MCF 10A (cell line): ENCODE measurements at places on chromosomes 6 and 20.

- peak; percentile 86 for DNase-seq
These were observed 71.8 kb upstream of the TMEM181 start for GRCh38 chr6:158488065-158488464.

GRCh38 chr6:9116026-9116425 is 680.7 kb upstream of the SLC35B3 start:
- no peak for DNase-seq

DNA sequence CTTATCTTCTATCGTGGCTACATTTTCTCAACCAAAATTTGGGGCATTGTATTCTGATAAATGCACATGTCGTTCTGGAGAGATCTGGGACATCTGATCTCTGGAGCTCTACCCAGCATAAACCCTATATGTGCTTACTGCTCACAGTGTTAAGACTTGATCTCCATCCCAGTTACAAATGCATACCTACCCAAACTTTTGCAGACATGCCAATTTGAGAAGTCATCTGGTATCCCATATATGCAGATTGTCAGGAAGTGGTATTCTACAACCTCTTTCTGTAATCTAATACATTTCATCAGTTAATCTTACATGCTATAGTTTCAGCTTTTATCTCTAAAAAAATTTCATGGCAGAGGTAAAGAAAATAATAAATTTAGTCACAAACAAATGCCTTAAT is 11.2 kb downstream of the BAG2 start:
- no peak for DNase-seq

- DNase-seq: no peak
These were observed 31.1 kb upstream of the SMAP1 start for GRCh38 chr6:70636596-70636995.

DNA sequence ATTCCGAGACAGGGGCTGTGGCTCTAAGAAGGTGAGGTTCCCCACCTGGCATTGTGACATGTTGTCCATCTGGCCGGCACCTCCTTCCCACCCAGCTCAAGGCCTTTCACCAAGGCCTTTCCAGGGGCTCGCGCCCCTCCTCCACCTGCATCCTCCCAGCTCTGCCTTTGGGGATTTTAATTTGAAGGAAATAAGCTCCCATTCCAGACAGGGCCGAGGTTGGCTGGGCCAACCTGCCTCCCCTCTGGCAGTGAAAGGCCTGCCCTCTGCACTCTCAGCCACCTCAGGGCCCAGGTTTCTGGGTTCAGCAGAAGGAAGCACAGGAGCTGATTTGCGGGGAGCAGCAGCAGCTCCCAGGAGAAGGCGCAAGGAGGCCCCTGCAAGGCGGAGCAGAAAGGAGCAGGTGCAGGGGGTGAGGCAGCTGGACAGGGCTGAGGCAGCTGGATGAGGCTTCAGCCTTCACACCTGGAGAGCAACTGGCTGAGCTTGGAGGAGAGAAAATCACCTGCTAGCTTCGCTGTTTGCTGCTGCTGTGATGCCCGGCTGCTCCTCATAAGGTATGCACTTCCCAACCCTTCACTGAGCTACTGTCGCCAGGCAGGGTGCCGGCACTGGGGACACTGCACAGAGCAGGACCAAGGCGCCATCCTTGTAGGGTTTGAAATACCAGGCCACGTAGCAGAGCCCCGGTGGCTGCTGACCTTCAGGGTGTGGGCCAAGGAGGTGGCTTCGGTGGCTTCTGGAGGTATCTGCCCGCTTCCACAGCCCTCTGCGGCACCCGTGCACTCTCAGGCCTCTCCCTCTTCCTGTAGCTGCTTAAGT is 147.0 kb downstream of the SYNDIG1 start:
- no peak for DNase-seq

GRCh38 chr6:147563472-147563871 is 55.0 kb downstream of the SAMD5 start:
- no peak for DNase-seq

DNA sequence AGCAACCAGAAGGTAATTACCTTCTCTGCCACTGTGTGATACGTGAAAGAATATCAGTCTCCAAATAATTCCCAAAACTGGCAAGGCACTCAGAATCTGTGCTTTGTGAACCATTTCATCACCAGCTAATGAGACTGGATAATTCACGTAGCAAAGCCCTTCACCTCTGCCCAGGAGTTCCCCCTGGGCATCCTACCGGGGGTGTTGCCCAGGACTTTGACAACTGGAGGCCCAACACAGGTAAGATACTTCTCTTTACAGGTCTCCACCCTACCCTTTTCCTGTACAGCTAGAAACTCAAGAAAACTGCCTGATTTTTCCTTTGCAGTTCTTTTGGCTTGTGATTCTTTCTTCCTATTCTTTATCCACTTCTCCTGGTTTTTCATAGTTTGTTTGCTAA is 2.7 kb upstream of the CD24 start:
- no peak for DNase-seq

DNA sequence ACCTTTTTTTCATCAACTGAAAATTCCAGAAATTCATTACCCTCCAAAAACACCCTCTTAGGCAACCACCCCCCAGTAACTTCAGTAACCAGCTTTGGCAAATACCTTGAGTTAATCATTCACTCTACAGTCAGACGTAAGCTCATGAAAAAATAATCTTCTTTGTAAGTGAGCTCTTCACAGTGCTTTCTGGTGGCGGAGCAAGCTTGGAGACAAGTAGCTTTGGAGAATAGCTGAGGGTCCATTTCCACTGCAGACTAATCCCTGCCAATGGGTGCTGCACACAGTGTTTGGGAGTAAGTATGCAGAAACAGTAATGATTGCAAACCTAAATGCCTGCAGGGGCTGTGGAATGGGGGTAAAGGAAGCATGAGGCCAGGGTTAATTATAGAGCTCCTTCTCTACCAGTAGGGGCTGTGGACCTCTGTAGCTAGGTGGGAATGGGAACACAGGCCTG is 56.8 kb upstream of the HINT3 start:
- DNase-seq: no peak

GRCh38 chr6:79687759-79688158 is 56.6 kb downstream of the SH3BGRL2 start:
- no peak for DNase-seq

GRCh38 chr20:37327748-37328147 is 18.2 kb upstream of the SRC start:
- DNase-seq: no peak

DNA sequence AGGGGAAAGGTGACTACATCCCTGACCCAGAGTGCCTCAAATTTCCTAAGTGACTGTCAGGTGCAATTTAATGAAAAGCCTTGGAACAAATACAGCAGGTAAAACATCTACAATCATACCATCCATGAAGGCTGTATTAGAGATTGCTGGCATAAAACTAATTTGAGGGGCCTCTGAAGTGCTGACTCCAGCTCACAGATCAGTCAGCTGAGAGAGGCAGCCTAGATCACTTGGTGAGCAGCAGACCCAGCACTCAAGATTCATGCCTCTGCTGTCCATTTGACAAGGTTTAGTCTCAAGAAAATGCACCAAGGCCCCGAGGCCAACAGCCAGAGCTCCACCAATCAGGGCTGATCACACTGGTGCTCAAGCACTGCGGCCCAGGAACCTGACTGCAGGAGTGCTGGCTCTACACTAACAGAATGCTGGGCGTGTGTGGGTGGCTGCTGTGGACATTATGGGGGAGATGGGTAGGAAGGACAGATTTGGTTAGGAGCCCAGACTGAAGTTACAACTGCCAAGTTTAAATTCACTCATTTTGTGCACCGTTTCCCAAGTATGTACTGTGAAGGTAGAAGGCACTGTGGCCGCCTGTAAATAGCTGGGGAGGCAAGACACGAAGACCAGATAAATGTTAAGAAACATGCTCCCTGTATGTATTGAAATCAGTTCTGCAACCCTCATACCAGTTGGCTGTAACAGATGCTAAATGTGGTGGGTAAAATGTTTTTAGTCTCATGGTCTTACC is 28.2 kb downstream of the SNX5 start:
- no peak for DNase-seq

- peak; percentile 66 for DNase-seq
These were observed 60.0 kb upstream of the BTN3A2 start for GRCh38 chr6:26304797-26305640.

GRCh38 chr6:41642960-41643898 is 5.0 kb downstream of the MDFI start:
- DNase-seq: no peak

GRCh38 chr6:121171879-121172278 is 162.4 kb downstream of the TBC1D32 start:
- DNase-seq: no peak

- DNase-seq: no peak
These were observed 608.4 kb upstream of the SYNCRIP start for GRCh38 chr6:86251106-86251505.

DNA sequence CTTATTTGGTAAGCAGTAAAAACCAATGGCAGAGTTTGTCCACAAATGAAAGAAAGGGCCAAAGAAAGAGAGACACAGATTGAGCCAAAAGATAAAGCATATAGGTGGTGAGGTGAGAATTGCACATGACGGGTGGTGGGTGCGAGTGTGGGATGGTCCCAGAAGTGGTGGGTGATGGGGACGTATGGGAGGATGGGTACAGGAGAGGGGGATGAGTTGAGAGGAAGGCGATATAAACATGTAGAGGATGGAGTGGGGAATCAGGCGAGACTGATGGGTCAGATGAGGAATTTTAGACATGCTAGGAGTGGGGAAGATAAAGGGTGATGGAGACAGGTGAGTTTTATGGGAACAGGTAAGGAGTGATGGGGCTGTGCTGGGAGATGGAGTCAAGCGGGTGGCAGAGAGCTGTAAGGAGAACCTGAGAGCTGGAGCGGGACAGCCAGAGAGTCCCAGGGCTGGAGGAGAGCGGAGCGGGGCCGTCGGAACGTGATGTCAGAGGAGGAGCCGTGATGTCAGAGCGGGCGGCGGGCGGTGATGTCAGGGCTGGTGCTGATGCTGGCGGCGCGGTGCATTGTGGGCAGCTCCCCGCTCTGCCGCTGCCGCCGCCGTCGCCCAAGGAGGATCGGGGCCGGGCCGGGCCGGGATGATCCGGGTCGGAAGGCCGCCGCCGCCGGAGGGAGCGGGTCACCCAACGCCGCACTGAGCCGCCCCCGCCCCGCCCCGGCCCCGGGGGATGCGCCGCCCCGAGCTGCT is at the start of gene TTBK1:
Gene TTBK1, plus strand, starts transcription at position 574 of the 756 bp plus-strand sequence. CDS start 3,180 bp downstream, outside the sequence.
- no peak for DNase-seq

DNA sequence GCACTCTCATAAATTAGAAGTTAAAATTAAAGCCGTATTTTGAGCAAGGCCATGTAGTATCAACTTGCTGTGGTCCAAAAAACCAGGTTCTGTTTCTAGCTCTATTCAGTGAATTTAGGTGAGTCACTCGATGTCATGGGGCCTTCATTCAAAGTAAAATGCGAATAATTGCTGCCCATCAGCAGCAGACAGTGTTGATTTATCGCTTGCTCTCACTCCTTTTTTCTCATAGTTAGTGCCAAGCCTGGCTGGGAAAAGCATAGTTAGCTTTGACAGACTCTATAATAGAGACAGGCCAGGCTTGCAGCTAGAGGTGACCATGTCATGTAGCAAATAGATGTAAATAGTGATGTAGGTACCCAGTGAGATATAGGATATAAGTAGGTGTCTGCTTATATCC is 136.0 kb downstream of the EDN1 start:
- DNase-seq: no peak

DNA sequence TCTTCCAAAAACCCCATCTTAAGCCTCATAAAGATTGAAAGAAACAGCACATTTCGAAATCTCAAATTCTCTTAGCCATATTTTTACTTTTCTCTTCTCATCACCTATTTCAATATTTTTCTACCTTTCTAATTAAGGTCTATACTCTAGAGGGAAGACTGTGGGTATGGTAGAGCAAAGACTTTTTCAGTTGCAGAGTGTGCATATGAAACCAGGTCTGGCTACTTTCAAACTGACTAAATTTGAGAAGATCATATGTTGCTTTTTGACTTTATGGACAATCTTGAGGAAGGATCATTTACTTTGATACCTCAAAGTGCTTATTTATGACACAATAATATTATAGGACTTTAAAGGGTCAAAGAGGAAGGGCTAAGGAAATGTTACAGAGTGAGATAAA is 20.7 kb downstream of the FILIP1 start:
- no peak for DNase-seq

- no peak for DNase-seq
These were observed 98.2 kb downstream of the THBS2 start for GRCh38 chr6:169155481-169155880.

DNA sequence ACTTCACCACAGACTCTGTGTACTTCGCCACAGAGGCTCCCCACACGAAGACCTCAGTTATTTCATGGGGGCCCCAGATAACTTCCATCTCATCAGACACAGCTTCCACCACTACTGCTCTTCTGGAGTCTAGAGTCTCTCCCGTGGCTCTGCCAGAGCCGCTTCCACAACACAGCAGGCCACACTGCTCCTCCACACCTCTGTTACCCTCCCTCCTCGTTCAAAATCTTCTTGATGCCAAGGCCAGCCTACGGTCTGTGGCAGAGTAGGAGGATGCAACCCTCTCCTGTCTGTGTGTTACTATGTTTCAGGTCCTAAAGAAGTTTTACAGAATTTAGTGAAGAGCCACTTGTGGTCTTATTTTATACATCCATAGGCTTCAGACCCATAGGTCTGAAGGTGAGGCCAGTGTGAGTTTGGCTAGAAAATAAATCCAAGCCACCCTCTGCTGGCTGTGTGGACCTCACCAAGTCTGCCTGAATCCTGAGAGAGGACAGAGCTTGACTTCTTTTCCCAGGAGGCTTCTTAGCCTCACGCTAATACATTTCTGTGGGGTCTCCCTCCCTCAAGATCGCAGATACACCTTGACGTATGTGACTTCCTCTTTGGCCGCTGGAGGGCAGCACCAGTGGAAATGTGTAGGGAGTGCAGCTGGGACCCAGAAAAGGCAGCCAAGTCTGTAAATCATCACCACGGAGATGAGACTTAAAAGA is 197.7 kb downstream of the FAXC start:
- peak; percentile 69 for DNase-seq

GRCh38 chr20:10478205-10478604 is 43.1 kb downstream of the SLX4IP start:
- DNase-seq: no peak

DNA sequence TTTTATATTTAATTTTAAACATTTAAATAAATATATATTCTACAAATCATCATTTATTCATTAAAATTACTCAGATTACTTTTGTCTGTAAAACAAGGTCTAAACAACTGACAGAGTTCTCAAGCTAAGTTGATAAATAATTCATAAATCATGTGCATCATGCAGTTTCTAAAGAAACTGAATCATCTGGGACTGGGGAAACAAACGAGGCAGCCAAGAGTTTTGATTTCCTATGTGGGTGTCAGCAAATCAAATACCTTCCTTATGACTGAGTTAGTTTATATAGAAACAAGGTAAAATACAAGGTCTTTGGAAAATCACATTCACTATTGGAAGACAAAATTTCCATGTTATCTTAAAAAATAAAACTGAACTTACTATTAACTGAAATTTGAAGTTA is 149.9 kb upstream of the BEND6 start:
- DNase-seq: peak; percentile 61

DNA sequence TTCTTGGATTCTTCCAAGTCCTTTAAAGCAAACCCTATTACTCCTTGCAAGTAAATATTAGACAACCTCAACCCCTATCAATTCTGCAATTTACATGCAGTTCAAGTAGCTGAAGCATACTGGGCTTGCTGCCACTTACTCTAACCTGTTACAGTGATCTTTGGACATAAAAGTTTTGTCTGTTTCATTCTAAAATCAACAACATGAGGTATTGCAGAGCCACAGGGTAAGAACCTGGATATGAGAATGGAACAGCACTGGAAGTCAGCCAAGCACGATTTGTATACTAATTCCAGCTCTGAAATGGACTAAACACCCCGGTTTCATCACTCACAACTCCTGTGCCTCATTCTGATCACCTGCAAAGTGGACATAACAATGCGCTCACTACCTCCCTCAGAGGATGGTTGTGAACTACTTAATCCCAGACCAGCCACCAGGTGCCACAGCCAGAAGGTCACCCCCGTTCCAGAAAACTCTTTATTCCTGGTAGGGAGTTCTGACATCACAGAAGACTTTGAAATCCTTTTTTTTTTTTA is 270.0 kb downstream of the ADGB start:
- DNase-seq: peak; percentile 16
